Heart left ventricle (tissue), 16 donors: ENCODE measurements at places on chromosomes 6 and 20. TPM values are rescaled to one million over a fixed set of nuclear protein-coding genes. Genes with fewer than 3 reads are reported as not detected.

DNA sequence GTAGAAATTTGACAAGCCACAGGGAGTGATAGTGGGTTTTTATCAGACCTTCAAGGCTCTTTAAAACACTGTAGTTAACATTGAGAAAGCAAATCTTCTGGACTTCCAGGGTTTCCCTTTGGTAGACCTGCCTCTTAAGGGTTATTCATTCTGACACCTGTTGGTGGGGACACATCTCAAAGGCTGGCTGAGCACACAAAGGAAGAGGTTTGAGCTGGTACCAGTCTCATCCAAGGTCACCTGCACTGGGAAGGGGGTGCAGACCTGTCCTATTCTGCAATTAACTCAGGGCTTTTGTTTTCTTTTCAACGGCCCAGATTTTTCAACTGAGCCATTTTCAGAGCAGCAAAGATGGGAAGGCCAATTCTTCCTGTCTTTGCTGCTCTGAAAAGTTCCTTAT is 45.6 kb downstream of the EDN1 start:
- no peak for DNase-seq

DNA sequence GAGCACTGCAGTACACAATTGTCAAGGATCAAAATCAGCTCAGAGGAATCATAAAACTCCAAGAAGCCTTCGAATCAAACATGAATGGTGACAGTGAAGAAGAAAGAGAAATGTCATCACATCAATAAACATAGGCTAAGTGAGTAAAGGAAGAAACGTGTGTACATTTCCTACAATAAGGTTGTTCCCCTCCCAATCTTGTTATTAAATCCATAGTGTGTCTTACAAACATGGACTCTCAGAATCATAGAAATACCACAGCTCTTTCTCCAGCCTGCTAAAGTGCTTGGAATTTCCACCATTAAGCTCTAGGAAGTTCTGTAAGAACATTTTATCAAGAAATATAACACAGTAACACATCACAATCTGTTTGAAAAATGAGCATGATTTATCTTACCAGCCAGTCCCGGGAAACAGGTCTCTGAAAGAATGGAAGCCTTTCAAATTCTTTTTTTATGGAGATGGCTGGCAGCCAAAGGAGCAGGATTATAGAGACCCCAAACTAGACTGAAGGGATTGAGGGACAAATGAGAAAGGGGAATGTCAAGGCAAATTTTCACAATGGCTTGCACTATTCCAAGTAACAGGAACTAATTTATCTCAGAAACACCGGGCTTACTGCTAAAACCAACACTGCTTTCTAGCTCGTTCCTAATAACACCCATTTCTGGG is 4.5 kb upstream of the TNFAIP3 start:
- DNase-seq, result no peak

- no peak for DNase-seq
These were observed 295.5 kb downstream of the TAF4 start for GRCh38 chr20:61770113-61770585.

- no peak for DNase-seq
These were observed 108.5 kb downstream of the SYCP2 start for GRCh38 chr20:59824711-59825562.

GRCh38 chr6:88808381-88808780 is 155.0 kb downstream of the RNGTT start:
- DNase-seq, result no peak

DNA sequence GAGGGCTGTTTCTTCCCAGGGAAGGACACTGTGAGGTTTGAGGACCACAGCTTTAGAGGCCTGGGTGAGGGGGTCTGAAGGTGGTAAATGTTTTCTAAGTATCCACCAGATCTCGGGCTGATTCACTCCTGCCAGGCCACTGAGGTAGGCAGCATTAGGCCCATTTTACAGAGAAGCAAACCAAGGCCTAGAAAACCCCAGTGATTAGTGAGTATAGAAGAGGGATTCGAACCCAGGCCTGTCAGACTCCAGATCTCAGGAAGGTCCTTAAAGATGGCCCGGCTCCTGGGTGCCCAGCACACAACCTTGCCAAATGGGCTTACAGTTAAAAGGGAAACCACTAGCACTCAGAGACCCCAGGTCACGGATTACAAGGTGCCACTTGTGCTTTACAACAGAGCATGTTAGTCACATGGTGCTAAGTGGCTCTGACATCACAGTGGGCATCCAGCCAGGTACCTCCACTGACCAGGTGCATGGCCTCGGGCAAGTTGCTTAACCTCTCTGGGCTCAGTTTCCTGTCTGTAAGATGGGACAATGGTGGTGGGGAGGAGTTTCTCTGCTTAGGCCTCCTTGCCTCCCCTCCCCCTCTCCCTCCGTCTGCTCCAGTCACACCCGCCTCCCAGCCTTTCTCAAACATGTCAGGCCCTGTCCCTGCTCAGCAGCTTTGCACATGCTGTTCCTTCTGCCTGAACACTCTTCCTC is 18.8 kb upstream of the SIRPA start:
- DNase-seq, result no peak

DNA sequence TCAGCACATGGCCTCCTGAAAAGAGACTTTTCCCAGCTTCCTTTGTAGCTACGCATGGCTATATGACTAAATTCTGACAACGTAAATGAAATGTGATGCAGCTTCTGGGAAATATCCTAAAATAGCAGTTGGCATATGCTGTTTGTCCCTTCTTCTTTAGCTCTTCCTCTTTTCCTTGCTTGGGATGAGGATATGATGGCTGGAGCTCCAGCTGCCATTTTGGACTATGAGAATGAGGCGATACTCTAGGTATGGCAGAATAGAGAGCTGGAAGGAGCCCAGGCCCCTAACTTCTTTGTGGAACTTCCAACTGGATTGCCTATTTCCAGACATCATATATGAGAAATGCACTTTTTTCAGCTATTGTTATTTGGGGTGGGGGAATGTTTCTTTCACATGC is 5.3 kb upstream of the ZFP64 start:
- DNase-seq, result no peak

DNA sequence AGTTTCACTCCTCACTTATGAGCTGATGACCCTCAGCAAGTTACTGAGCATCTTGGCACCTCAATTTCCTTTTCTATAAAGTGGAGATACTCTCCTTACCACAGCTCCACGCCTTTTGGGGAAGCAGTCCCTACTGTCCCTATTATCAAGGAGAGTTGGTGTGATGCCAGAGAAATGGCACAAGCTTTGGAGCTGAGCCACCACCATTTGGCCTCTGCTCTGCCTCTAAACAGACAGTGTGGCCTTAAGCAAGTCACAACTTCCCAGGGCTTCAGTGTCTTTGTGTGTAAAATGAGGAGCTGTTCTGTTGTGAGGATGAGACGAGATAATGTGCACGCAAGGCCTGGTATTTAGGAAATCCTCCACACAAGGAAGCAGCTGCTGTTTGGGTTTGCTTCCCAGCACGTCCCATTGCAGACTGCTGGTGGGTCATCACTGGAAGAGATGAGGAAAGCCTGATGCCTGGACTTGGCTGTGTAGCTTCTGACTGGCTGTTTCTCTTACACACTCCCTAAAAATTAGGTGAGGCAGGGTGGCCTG is 18.5 kb downstream of the NSFL1C start:
- DNase-seq, result no peak

- no peak for DNase-seq
These were observed 459.9 kb downstream of the GRIK2 start for GRCh38 chr6:101853231-101854085.

GUCA1A gene
- polyA plus RNA-seq, result not detected

CCN5 gene
- polyA plus RNA-seq, result 11.0 TPM

TRIM40 gene
- polyA plus RNA-seq, result not detected

MAPK13 gene
- 0.53 TPM for polyA plus RNA-seq
